SK-MEL-5 (cell line): ENCODE measurements at places on chromosomes 6 and 20.
A peak's percentile ranks its signal among the peaks of the same experiment; 100 is the strongest.

GRCh38 chr20:21048841-21049273 is 57.3 kb downstream of the LINC00237 start:
- DNase-seq: peak; percentile 82

DNA sequence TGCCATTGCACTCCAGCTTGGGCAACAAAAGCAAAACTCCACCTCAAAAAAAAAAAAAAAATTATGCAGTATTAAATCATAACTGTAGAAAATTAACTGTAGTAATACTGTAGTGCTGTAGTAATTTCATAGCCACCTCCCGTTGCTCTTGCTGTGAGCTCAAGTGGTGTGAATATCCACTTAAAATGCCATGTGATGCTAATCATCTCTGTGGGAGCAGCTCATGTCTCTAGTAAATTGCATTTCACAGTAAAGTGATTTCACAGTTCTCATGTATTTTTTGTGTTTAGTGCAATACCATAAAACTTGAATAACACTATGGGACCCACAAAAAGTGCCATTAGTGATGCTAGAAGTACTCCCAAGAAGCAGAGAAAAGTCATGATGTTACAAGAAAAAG is 14.4 kb upstream of the FAM217A start:
- DNase-seq: no peak

DNA sequence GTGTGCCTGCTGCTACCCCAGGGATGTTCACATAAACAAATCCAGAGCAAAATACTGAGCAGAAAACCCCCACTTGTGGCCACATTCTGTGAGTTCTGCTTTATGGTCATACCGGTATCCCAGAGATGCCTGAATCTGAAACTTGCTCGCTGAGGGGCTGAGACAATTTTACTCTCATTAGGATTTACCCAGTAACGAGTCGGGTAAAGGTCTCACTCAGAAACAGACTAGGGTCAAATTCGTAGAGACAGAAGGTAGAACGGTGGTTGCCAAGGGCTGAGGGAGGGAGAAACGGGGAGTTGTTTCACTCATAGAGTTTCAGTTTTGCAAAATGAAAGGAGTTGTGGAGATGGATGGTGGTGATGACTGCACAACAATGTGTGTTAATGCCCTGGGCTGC is 45.4 kb upstream of the NKX2-2 start:
- no peak for DNase-seq

DNA sequence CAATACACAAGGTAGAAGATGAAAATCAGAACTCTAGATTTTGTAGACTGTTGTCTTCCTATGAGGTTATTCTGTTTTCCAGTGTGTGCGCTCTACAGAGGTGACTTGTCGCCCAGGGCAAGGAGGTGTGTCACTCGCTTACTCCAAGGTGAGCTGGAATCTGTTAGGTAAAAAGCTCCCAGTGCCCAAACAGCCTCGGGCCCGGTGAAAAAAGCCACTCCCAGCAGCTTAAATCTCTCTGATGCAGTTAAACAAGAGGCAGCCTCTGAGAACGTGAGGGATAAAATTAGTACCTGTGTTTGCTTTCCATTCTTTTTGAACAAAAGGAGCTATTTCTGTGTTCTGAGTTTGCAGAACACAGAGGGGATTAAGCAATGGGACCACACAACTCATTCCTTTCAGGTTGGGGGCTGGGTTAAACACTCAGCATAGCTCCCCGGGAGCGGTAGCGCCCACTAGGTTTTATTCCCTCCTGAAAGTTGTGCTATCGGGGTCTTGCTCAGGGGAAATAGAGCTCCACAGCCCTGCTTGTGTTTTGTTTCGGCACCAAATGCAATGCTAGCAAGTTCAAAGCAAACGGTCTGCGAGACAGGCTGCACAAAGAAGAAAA is 181.2 kb downstream of the FOXA2 start:
- DNase-seq: no peak

DNA sequence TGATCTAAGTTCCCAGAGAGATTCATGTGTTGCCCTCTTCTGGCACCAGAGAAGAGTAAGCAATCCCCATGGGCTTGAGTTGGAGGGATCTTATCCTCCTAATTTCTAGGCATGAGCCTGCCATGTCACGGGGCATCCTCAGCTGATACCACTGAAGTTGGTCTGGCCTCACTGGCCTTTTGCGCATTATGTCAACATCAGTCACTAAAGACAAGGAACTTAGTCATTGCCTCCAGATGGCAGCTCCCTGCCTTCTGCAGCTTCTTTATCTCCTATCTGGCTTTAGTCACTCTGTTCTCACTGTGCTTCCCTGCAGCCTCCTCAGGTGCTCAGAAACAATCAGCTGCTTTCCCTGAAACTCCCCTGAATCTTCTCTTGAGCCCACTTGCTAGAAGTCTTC is 312.2 kb downstream of the ADGRG6 start:
- peak; percentile 45 for DNase-seq

DNA sequence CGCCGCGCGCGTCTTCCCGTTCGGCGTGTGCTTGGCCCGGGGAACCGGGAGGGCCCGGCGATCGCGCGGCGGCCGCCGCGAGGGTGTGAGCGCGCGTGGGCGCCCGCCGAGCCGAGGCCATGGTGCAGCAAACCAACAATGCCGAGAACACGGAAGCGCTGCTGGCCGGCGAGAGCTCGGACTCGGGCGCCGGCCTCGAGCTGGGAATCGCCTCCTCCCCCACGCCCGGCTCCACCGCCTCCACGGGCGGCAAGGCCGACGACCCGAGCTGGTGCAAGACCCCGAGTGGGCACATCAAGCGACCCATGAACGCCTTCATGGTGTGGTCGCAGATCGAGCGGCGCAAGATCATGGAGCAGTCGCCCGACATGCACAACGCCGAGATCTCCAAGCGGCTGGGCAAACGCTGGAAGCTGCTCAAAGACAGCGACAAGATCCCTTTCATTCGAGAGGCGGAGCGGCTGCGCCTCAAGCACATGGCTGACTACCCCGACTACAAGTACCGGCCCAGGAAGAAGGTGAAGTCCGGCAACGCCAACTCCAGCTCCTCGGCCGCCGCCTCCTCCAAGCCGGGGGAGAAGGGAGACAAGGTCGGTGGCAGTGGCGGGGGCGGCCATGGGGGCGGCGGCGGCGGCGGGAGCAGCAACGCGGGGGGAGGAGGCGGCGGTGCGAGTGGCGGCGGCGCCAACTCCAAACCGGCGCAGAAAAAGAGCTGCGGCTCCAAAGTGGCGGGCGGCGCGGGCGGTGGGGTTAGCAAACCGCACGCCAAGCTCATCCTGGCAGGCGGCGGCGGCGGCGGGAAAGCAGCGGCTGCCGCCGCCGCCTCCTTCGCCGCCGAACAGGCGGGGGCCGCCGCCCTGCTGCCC is 1.1 kb downstream of the SOX4 start:
- peak; percentile 62 for DNase-seq

DNA sequence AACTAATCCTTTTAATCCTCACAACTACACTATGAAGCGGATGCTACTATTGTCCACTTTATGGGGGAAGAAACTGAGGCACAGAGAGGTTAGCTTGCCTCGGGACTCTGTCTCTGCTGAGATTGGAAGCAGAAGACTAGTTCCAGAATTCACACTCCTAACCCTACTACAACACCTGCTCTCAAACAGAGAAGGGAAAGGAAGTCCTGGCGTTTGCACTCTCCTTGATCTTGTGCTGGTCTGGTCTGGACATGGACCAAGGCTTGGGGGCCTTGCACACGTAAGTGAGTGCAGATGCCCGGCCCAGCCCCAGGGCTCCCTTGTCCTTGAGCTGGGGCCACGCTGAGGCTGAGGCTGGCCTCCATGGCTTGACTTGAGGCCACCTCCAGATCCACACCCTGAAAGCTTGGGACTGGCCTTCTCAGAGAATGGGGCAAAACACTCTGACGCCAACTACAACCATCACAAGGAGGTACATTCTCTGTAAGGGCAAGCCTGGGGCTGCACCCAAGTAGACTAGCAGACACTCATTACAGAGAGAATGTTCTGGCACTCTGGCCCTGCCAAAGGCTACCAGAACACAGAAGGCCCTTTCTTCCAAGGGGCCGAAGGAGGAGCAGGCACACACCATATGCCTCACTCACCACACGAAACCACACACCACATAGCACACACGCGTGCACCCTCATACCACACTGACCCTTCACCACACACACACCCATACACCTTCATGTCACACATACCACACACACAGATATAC is 33.3 kb upstream of the EZR start:
- no peak for DNase-seq

DNA sequence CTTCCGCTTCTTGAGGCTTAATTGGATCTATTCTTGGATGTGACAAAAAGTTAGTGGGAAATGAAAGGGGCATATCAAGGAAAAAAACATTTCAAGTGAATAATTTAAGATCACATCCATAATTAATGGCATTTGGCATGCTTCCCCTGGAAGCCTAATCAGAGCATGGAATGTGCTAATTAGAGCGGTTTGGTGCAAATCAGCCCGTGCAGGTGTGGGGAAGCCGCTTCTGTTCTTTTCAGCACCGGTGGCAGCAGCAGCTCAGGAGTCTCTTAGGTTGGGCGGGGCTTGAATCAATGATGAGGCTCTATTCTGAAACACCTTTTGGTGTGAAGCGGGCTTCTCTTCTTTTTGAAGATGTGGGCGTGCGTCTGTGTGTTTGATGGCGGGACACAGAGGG is 301.2 kb downstream of the LRFN2 start:
- no peak for DNase-seq

DNA sequence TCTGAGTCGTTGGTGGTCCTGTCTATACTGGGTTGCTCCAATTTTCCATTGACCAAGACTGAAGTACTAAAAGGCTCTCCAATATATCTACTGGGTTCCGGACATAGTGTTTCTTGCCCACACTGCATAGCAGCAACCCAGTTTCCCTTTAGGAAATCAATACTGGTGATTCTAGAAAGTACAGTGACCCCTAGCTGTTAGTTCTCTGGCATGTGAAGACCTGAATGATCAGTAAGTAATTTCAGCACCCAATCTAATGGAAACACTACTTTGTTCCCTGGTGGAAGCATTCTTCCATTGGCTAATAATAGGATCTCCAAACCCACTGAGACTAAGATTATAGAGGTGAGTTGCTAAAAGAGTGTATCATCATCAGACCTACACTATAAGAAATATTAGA is 40.8 kb upstream of the STMND1 start:
- no peak for DNase-seq

GRCh38 chr20:60408435-60408834 is 450.2 kb downstream of the CDH26 start:
- DNase-seq: peak; percentile 4

DNA sequence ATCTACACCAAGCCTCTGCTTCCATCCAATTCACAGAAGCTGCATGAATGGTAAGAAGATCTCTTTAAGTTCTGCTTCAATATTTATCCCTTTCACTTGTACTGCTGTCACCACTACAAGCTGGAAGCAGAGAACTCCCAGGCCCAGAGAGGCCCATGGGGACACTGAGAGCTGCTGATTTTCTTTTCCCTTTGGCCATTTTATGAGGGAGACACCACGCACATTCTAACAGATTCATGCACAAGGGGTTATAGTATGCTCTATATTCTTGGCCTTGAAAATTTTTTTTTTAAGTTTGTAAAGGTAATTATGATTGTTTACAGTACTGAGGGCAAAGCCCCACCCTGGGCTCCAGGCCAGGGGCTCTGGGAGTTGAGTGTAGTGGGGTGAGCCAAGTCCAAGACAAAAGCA is 88.4 kb downstream of the MYB start:
- no peak for DNase-seq

DNA sequence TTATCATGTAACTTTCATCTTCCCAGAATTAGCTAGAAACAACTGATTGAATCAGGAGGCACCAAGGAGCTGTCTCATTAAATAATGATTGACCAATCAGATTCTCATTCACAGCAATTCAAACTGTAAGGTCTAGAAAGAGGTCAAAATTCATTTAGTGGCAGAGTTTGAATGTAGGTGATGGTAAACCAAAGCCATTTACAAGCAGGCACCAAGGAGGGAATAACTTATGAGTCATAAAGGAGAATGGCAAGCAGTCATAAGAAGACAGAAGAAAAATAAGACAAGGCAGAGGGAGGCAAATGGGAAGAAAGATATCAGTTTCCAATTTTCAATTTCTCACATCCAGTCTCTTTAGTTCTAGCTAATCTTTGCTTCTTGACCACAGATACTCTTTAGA is 52.9 kb upstream of the DEFB112 start:
- DNase-seq: no peak

- no peak for DNase-seq
Observed at GRCh38 chr20:1718604-1719384, 61.2 kb upstream of the SIRPG start.

- no peak for DNase-seq
Observed at GRCh38 chr20:16243470-16243869, 329.8 kb downstream of the KIF16B start.

GRCh38 chr6:145026267-145026679 is 709.0 kb downstream of the EPM2A start:
- DNase-seq: no peak

DNA sequence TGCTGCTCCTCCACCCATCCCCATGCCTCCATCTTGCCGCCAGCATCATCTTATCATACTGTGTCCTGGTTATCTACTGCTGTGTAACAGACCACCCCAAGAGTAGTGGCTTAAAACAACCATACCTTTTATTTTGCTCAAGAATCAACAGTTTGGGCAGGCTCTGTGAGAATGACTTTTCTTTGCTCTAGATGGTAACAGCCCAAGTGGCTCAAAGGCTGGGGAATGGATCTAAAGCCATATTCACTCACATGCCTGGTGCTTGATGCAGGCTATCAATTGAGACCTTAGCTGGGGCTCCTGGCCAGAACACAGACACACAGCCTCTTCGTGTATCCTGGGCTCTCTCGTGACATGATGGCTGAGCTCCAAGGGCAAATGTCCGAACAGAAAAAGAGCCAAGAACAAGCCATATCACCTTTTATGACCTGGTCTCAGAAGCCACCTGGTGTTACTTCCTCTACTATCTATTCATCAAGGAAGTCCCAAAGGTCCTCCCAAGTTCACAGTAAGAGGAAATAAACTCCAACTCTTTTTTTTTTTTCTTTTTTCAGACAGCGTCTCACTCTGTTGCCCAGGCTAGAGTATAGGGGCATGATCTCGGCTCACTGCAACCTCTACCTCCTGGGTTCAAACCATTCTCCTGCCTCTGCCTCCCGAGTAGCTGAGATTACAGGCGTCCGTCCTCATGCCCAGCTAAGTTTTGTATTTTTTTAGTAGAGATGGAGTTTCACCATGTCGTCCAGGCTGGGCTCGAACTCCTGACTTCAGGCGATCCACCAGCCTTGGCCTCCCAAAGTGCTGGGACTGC is 159.3 kb upstream of the JARID2 start:
- no peak for DNase-seq

DNA sequence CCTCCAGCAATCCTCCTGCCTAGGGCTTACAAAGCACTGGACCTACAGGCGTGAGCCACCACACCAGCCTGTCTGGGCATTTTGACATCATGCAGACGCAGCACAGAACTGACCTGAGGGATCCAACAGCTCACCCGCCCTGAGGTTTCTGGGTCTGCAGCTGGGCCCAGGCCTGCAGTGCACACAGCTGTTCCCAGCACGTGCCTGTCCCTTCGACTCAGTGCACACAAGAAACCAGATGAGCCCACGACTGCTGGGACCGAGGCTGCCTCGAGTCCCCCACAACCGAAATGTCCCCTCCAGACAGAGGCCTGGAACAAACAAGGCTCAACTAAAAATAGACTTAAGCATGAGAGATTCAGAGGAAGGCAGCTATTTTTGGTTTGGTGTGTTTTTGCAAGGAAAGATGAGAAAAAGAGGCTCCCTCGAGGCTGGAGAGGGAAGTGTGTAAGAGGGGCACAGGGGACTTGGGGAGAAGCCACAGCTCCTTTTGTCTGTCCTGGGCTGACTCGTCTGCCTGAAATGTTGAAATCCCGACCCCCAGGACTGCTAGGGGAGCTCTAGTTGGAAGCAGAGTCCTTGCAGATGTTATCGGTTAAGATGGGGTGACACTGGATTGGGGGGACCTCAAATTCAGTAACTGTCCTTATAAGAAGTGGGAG is 66.3 kb downstream of the YTHDF1 start:
- no peak for DNase-seq
